ENCODE measurements at places on chromosomes 16 and 17. TPM values are rescaled to one million over a fixed set of nuclear protein-coding genes. Genes with fewer than 3 reads are reported as not detected.
A peak's percentile ranks its signal among the peaks of the same experiment; 100 is the strongest.

- H3K27ac ChIP-seq = peak overlapping the region; percentile 0
- H3K27me3 ChIP-seq = no peaks in the 10 kb centered on the region
- H3K36me3 ChIP-seq = no peaks in the 10 kb centered on the region
- H3K4me1 ChIP-seq = no peaks in the 10 kb centered on the region
Observed at GRCh38 chr17:12927541-12928425, 90.0 kb downstream of the ELAC2 start.

DNA sequence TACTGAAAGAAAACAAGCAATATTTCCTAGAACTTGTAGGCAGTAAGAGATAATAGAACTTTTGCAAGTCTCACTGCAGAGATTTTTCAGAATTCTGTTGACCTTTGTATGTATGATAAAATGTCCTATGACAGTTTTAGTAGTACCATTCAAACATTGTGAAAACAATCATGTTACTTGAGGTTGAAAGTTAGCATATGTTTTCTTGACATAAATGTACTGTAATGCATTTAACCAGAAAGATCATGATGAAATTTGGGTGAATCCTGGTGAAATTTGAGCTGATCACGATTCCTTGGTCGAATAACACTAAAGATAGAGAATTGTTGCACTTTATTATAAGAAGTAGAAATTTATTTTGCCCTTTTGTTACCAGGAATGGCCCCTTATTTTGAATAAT, 85.7 kb downstream of the TAOK1 start:
- no peaks in the 10 kb centered on the region for H3K4me1 ChIP-seq
- H3K27me3 ChIP-seq = no peaks in the 10 kb centered on the region
- no peaks in the 10 kb centered on the region for H3K36me3 ChIP-seq
- no peak for DNase-seq
- no peak overlapping the region for H3K27ac ChIP-seq
- no peak overlapping the region for H3K4me3 ChIP-seq

DNA sequence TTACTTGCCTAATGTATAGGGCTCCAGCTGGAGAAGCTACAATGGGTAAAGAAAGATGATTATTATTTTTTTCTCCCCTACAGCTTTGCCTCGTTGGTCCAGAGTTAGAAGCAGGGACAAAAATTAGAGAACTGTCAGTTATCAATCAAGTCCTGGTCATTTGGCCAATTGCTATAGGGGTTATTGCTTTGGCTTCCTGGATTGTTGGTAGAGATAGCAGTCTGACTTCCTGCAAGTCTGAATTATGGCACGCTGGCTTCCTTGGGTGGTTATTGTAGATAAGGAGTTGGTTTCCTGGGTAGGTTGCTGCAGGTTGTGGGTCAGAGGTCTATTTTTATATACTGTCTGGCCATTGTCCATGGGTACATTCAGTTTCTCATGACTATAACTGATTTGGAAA, 84.7 kb upstream of the ELAC2 start:
- DNase-seq = no peak
- H3K27me3 ChIP-seq = no peaks in the 10 kb centered on the region
- H3K4me3 ChIP-seq = no peak overlapping the region
- no peak overlapping the region for H3K27ac ChIP-seq
- H3K4me1 ChIP-seq = no peaks in the 10 kb centered on the region
- H3K36me3 ChIP-seq = no peaks in the 10 kb centered on the region

DNA sequence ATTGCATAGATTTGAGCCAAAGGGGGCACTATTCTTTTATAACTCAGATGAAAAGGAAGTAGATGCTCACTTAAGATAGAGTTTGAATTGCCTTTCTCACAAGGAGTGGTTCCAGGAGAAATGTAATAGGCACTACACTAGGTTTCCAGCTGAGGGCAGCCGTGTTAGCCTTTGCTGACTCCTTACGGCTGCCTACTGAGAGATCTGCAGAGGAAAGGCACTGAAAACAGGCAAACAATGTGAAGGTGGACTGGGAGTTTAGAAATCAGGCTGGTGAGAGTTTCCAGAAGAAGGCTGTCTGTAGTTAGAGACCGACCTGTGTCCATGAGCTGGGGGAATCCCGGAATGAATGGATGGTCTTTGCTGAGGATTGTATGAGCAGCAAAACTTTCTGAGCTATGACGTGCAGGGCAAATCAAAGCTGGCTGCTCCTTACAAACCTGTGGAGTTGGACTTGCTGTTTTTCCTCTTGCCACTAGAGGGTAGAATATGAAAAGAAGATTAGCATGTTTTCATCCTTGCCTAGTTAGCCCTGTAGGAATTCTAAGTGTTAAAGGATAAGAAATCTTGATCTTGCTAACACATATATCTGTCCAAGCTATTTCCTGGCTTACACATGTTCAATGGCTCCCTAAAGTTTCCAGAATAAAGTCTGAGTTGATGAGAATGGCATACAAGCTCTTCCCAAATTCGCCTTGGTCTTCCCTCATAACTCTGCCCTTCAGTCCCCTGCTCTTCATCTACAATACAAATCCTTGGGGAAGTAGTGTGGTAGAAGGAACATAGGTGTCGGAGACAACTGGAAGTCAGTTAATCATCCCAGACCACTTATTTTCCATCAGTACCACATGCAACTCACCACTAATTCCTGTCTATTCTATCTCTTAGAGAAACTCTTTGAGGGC, 20.1 kb upstream of the TAOK1 start:
- no peak overlapping the region for H3K27ac ChIP-seq
- H3K4me3 ChIP-seq = no peak overlapping the region
- no peak for DNase-seq
- no peaks in the 10 kb centered on the region for H3K27me3 ChIP-seq
- no peaks in the 10 kb centered on the region for H3K36me3 ChIP-seq

- H3K27ac ChIP-seq = peak overlapping the region; percentile 30
- H3K27me3 ChIP-seq = no peaks in the 10 kb centered on the region
- DNase-seq = no peak
- no peaks in the 10 kb centered on the region for H3K36me3 ChIP-seq
Observed at GRCh38 chr16:87487361-87487924, 5.4 kb downstream of the ZCCHC14 start.

- no peaks in the 10 kb centered on the region for H3K27me3 ChIP-seq
- H3K4me1 ChIP-seq = peaks cover 19% of the 10 kb centered on the region
- no peak overlapping the region for H3K4me3 ChIP-seq
- DNase-seq = no peak
- H3K27ac ChIP-seq = no peak overlapping the region
Observed at GRCh38 chr16:24698308-24698707, 31.1 kb upstream of the TNRC6A start.

- H3K27me3 ChIP-seq = no peaks in the 10 kb centered on the region
- H3K36me3 ChIP-seq = no peaks in the 10 kb centered on the region
- H3K27ac ChIP-seq = no peak overlapping the region
- no peak overlapping the region for H3K4me3 ChIP-seq
- DNase-seq = no peak
Observed at GRCh38 chr17:34703533-34703932, 124.2 kb downstream of the TMEM132E start.

DNA sequence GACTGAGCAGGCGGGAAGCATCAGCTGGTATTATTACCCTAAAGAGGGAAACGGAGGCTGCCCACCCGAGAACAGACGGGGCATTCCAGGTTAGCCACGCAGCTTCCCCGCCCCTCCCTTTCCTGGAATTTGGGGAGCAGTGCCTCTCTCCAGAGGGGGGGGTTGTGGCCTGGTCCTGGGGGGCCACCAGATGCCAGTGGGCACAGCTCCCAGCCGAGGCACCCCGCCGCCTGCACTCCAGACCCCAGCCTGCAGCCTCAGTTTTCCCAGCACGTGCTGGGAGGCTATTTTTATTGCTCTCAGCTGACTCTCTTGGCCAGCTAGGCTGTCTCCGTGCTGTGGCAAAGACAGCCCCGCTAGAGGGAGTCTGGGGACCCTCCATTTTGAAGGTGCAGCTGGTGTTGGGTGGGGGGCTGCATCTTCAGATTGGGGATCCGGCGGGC, 62.7 kb upstream of the GSE1 start:
- H3K36me3 ChIP-seq = no peaks in the 10 kb centered on the region
- DNase-seq = no peak
- peak overlapping the region; percentile 3 for H3K27ac ChIP-seq
- H3K27me3 ChIP-seq = no peaks in the 10 kb centered on the region

GRCh38 chr16:27289669-27290068, 21.1 kb upstream of the NSMCE1 start:
- no peaks in the 10 kb centered on the region for H3K27me3 ChIP-seq
- no peak overlapping the region for H3K27ac ChIP-seq
- H3K36me3 ChIP-seq = no peaks in the 10 kb centered on the region
- DNase-seq = no peak

DNA sequence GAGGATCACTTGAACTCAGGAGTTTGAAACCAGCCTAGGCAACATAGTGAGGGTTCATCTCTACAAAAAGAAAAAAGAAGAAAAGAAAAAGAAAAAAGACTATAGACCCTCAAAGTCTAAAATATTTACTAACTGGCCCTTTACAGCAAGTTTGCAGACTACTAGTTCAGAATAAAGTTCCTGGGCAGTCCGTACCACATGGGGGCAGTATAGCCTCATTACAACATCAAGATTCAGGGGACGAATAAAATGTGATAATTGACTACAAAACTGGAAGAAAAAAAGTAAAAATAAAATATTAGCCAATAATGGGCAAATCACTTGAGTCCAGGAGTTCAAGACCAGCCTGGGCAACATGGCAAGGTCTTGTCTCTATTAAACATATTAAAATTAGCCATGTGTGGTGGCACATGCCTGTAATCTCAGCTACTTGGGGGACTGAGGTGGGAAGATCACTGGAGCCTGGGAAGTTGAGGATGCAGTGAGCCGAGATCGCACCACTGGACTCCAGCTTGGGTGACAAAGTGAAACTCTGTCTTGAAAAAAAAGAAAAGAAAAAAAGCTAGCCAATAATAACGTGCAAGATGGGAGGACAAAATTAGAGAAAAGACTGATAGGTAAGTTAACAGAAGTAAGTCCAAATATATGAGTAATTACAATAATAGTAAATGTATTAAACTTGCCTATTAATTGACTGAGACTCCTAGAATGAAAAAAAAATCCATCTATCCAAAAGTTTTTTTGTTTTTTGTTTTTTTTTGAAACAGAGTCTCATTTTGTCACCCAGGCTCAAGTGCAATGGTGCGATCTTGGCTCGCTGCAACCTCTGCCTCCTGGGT, 129.4 kb upstream of the SEC14L1 start:
- DNase-seq = no peak
- H3K4me3 ChIP-seq = no peak overlapping the region
- no peaks in the 10 kb centered on the region for H3K36me3 ChIP-seq

GRCh38 chr16:78990309-78990701, 610.2 kb downstream of the MAF start:
- no peaks in the 10 kb centered on the region for H3K27me3 ChIP-seq
- no peak for DNase-seq
- no peak overlapping the region for H3K4me3 ChIP-seq
- H3K4me1 ChIP-seq = peaks cover 13% of the 10 kb centered on the region
- H3K27ac ChIP-seq = no peak overlapping the region

- H3K27me3 ChIP-seq = no peaks in the 10 kb centered on the region
- no peak overlapping the region for H3K27ac ChIP-seq
- H3K36me3 ChIP-seq = no peaks in the 10 kb centered on the region
- DNase-seq = no peak
Observed at GRCh38 chr17:43936434-43936833, 5.8 kb downstream of the PPY start.

GRCh38 chr16:86761111-86762031, 183.0 kb downstream of the FOXL1 start:
- H3K4me1 ChIP-seq = no peaks in the 10 kb centered on the region
- DNase-seq = no peak
- H3K36me3 ChIP-seq = no peaks in the 10 kb centered on the region
- H3K27me3 ChIP-seq = no peaks in the 10 kb centered on the region
- H3K4me3 ChIP-seq = no peak overlapping the region

DNA sequence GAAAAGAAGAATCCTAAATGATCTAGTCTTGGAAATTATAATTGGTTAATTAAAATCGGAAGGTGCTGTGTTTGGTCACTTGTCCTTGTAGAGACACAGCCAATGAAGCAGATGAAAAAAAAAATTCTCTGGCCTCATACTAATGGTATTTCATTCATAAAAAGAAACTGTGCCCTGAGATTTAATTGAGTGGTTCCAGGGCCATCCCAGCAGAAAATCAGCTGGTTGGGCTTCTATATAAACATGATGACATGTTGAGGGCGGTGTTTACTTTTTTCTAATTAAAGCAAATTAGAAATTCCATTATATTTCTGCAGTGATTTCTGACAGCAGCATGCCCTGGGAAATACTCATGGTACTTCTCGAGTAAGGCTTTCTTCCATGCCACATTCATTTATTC, 191.9 kb upstream of the KCNJ16 start:
- DNase-seq = no peak
- H3K4me3 ChIP-seq = no peak overlapping the region
- no peaks in the 10 kb centered on the region for H3K27me3 ChIP-seq
- no peaks in the 10 kb centered on the region for H3K36me3 ChIP-seq

GRCh38 chr17:73482894-73483293, 161.4 kb downstream of the SDK2 start:
- DNase-seq = no peak
- no peaks in the 10 kb centered on the region for H3K36me3 ChIP-seq
- no peak overlapping the region for H3K27ac ChIP-seq
- H3K4me3 ChIP-seq = no peak overlapping the region
- H3K27me3 ChIP-seq = no peaks in the 10 kb centered on the region

DNA sequence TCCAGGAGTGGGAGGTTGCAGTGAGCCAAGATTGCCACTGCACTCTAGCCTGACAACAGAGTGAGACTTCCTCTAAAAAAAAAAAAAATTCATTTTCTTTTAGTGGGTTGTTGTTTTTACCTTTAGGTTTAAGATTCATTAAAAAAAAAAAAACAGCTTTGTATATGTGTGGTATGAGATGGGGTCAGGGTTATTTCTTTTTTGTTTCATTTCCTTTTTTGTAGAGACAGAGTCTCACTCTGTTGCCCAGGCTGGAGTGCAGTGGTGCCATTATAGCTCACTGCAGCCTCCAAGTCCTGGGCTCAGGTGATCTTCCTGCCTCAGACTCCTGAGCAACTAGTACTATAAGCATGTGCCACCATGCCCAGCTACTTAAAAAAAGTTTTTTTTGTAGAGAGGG, 47.0 kb downstream of the BCAS3 start:
- no peak overlapping the region for H3K4me3 ChIP-seq
- no peaks in the 10 kb centered on the region for H3K4me1 ChIP-seq
- H3K36me3 ChIP-seq = no peaks in the 10 kb centered on the region
- DNase-seq = no peak
- no peaks in the 10 kb centered on the region for H3K27me3 ChIP-seq

PTX4 gene
- not detected for total RNA-seq

MYO1D gene
- 44.7 TPM for total RNA-seq

GTF3C1 gene
- 133 TPM for total RNA-seq

EXOC3L1 gene
- 2.5 TPM for total RNA-seq

AANAT gene
- total RNA-seq = not detected

LGALS9B gene
- 0.98 TPM for total RNA-seq

CCDC40 gene
- total RNA-seq = 9.3 TPM

CNTNAP4 gene
- total RNA-seq = 1.7 TPM

KRT9 gene
- total RNA-seq = not detected

ANKRD40CL gene
- not detected for total RNA-seq

All from vagina (tissue), 2 donors.